ENCODE measurements at places on chromosomes 3 and 15.

GRCh38 chr15:78838489-78838888, 27.2 kb upstream of the ADAMTS7 start:
- DNase-seq, result no peak

DNA sequence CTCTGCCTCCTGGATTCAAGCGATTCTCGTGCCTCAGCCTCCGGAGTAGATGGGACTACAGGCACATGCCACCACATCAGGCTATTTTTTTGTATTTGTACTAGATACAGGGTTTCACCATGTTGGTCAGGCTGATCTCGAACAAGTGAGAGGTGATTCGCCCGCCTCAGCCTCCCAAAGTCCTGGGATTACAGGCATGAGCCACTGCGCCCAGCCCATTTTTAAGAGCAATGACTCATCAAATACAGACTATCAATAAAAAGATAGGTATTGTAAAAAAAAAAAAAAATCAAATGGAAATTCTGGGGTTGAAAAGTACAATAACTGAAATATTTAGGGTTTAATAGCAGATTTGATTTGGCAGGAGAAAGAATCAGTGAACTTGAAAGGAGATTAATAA, 129.0 kb downstream of the TJP1 start:
- DNase-seq, result peak; percentile 14

DNA sequence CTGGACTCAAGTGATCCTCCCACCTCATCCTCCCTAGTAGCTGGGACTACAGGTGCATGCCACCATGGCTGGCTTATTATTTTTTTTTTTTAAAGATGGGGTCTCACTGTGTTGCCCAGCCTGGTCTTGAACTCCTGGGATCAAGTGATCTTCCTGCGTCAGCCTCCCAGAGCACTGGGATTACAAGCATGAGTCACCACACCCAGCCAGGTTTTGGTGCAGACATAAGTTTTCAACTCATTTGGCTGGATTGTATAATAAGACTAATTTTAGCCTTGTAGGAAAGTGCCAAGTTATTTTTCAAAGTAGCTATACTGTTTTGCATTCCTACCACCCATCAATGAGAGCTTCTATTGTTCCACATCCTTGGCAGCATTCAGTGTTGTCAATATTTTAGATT, 32.1 kb downstream of the BUB1B start:
- peak; percentile 35 for DNase-seq

- no peak for DNase-seq
Measured at GRCh38 chr3:122298239-122298638, 26.8 kb upstream of the CSTA start.

DNA sequence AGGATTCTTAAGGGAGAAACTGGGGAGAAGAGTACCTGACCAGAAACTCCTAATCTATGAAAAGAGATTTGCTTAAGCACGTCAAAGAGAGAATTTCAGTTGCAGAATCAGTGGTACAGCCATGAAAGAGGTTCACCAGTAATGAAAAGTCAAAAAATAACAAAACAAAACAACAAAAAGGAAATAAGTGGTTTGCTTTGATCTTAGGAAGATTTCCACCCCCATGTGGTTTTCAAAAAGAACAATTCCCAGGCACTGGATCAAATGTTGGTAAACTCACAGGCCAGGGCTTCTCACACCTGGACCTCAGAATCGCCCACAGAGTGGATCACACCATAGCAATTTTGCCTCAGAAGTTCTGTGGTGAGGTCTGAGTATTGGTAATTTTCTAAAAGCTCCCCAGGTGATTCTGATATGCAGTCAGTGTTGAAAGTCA, 67.5 kb downstream of the TMEM39A start:
- DNase-seq, result no peak

DNA sequence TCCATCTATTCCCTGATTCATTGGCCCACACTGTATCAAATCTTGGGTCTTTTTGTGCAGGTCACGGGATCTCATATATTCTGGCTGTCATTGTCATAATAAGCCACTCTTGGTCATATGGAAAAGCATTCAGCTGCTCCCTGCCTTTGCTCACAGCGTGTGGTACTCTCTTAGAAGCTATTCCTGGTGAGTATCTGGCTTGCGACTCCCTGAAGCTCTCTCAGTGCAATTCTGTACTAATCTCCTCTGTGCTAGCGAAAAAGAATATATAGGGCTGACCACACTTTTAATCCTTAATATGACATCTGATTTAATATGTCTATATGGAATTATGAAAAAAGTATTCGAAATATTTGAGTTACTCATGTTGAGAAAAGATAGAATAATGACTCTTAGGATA, 440.8 kb upstream of the GBE1 start:
- DNase-seq, result no peak

GRCh38 chr3:166472015-166472414, 634.8 kb upstream of the BCHE start:
- no peak for DNase-seq

DNA sequence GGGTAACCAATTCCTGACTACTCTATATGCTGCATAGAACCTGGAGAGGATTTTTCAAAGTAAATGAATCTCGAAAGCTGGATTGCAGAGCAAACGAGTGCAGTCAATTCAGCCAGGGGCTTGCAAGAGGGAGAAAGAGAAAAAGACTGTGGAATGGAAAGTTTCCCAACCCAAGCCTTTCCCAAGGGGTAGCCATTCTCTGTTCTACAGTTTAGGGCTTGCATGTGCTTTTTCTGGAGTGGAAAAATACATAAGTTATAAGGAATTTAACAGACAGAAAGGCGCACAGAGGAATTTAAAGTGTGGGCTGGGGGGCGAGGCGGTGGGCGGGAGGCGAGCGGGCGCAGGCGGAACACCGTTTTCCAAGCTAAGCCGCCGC, 511 bp upstream of the RARB start:
- no peak for DNase-seq

GRCh38 chr15:63243101-63243500, 34.3 kb upstream of the APH1B start:
- peak; percentile 73 for DNase-seq

DNA sequence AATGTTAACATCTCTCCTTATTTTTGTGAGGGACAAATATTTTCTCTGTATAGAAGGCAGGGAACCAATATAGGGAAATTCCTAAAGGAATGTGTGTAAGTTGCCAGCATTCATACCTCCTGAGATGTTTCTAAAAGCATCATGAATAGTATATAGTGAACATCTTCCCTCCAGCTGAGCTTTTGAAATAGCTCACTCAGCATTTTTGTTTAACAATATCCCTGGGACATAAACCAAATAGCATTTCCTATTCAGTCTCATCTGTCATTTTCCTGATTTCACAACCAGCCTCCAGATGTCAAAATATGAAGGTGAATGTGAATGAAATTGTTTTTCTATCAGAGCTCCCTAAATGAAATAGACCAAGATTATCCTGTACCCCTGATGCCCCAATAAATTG, 137.2 kb downstream of the PPM1L start:
- peak; percentile 4 for DNase-seq

DNA sequence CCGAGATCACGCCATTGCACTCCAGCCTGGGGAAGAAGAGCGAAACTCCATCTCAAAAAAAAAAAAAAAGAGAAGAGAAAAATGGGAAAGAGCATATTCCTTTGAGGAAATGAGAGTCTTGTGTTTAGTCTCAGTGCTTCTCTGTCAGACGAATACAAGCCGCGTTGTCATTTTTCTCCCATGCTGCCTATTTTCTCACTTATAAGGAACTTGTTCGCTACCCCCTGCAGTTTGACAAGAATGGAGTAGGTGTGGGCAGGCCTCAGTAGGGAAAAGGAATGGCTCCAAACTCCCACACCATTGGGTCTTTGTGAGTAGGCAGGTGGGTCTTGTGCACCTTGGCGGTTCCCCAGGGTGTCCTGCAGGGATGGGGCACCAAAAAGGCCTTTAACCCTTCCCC, 6.5 kb downstream of the GPR160 start:
- no peak for DNase-seq

DNA sequence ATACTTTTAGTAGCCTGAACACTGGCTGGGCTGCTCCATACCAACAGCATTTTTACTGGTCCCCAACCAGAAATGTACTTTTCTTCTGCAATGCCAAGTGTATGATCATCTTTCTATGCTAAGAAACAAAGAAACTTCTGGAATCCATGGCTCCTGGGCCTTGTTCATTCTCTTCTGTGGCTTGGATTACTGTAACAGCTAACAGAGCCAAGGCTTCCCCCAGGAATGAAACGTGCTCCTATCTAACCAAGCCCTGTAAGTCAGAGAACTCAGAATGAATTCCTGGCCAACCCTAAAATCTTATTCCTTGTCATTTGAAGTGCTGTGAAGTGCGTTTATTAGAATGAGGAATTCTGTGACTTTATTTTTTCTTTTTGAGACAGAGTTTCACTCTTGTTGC, 102.9 kb upstream of the RAD18 start:
- DNase-seq, result no peak

GRCh38 chr3:14360123-14360881, 42.1 kb upstream of the SLC6A6 start:
- DNase-seq, result no peak

- DNase-seq, result peak; percentile 26
Measured at GRCh38 chr3:178483704-178484103, 52.5 kb upstream of the KCNMB2 start.

DNA sequence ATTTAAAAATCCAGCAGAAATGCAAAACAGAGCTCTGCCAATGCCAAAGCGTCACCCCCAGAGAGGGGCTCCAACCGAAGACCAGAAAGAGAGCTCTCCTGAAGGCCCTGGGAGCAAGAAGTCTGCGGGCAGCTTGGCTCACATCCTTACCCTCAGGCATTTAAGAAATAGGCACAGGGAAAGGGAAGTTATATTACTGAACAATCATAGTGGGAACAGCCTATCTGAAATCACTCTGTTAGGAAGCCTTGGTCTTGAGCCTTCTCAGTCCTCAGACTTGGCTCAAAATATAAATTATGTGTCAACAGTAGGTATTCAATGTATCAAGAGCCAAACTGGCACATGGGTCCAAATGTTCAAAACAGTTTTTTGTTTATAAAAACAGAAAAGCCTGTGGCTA, 10.3 kb upstream of the PPARG start:
- no peak for DNase-seq

DNA sequence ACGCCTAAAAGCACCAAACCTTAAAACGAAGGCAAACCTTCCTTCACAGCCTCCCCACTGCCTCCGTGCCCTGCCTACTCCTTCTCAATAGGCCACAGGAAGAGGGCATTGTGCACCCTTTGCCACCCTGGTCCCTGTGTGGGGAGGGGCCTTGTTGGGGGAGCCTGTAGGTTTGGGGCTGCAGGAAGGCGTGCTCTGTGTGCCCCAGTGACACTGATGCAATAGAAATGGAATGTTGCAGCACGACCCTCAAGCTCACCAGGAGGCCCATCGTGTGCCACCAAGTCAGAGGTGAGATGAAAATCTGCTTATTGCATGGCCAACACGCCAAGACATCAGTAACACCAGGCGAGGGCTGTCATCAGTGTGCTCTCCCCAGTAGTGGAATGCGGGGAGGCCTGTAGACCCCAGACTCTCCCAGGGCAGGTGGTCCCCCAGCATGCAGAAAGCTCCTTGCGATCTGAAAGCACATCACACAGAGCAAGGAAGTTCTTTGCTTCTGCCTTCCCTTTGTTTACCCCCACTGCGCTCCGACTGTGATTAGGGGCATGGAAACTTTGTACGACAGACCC, 86.2 kb downstream of the ASB7 start:
- DNase-seq, result no peak

DNA sequence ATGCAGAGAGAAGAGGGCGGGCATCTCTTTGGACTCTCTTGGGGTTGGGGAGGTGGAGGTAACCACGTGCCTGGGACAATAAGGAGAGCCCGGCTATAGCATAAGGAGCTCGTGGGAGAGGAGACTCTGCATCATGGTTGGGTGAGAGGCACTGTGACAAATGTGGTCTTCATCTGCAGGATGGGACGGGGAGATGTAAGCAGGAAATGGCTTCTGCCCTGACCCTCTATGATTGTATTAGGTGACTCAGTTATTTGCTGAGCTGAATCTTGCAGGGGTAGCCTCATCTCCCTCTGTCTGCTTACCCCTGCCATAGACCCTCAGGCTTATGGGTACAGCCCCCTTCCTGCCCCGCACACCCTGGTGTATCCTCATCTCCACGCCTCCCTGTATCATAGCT, 48.7 kb downstream of the CORO2B start:
- DNase-seq, result no peak

Measured in foreskin fibroblast (primary cell).